Kidney epithelial cell (primary cell): ENCODE measurements at places on chromosomes 1 and 21. TPM values are rescaled to one million over a fixed set of nuclear protein-coding genes. Genes with fewer than 3 reads are reported as not detected.

- DNase-seq: no peak
Measured at GRCh38 chr21:36459098-36459497, 20.8 kb downstream of the CLDN14 start.

- DNase-seq: no peak
Measured at GRCh38 chr1:72915581-72915980, 633.2 kb upstream of the NEGR1 start.

POU3F1 gene
- 0.08 TPM in 1 of 2 replicates, not detected in the other for total RNA-seq

SEC16B gene
- total RNA-seq: 0.96 and 1.2 TPM in 2 replicates

NDUFS5 gene
- 318 and 403 TPM in 2 replicates for total RNA-seq

S100A7A gene
- total RNA-seq: not detected in 2 replicates
